ENCODE measurements at places on chromosomes 7 and 10. TPM values are rescaled to one million over a fixed set of nuclear protein-coding genes. Genes with fewer than 3 reads are reported as not detected.

The RBP4 gene
- polyA plus RNA-seq: 186 TPM

GRCh38 chr10:7397049-7398035, 13.5 kb downstream of the SFMBT2 start:
- H3K4me1 ChIP-seq: no peaks in the 10 kb centered on the region
- no peaks in the 10 kb centered on the region for H3K27me3 ChIP-seq
- no peaks in the 10 kb centered on the region for H3K36me3 ChIP-seq

The CEP55 gene
- 0.07 TPM for polyA plus RNA-seq

DNA sequence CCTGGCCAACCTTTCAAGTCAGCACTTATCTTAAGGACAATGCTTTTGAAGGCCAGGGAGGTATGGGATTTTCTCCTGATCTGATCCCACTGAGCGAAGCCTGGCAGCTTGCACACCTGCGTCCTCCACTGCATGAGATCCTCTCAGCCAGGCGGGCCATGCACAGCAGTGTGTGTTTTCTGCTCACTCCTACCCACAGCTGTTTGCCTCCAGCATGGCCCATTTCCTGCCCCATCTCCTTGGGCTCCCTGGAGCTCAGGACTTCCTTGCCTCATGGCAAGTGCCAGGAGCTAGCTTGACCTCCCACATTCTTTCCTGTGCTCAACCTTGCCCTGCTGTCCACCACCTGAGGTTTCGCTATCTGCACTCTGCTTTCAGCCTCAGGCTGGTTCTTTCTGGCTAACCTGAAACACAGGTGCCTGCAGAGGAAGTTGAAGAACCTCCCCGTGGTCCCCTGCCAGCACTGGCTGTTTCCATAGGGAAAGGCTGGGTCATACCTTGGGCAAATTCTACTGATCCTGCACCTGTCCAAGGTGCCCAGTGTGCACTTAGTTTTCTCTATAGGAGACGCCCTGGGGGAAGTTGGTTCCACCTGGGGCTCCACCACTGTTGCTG, 43.9 kb upstream of the EEPD1 start:
- no peaks in the 10 kb centered on the region for H3K27me3 ChIP-seq
- no peaks in the 10 kb centered on the region for H3K36me3 ChIP-seq
- H3K4me3 ChIP-seq: no peak overlapping the region
- H3K27ac ChIP-seq: no peak overlapping the region
- no peaks in the 10 kb centered on the region for H3K4me1 ChIP-seq

GRCh38 chr7:132239422-132239994, 336.8 kb downstream of the PLXNA4 start:
- H3K27me3 ChIP-seq: no peaks in the 10 kb centered on the region
- H3K4me3 ChIP-seq: no peak overlapping the region
- H3K27ac ChIP-seq: no peak overlapping the region
- no peaks in the 10 kb centered on the region for H3K36me3 ChIP-seq

The SHTN1 gene
- polyA plus RNA-seq: 17.3 TPM

The GSTO2 gene
- polyA plus RNA-seq: 21.9 TPM

The CLCN1 gene
- polyA plus RNA-seq: not detected

- DNase-seq: no peak
- no peaks in the 10 kb centered on the region for H3K27me3 ChIP-seq
- H3K4me3 ChIP-seq: no peak overlapping the region
These were observed 362.8 kb upstream of the MBL2 start for GRCh38 chr10:53135213-53135896.

The SYT15B gene
- 1.3 TPM for polyA plus RNA-seq

DNA sequence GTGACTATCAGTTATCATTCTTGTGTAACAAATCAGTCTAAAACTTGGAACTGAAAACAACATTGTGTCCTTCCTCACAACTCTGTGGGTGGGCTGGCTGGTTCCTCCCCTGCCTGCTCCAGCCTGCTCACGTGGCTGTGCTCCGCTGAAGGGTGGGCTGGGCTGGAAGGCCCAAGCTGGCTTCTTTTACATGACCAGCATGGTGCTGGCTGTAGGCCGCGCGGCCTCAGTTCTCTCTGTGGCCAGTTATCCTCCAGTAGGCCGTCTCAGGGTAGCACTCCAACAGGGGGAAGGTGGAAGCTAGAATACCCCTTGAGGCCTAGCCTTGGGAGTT, 11.3 kb downstream of the ADAMTS14 start:
- no peak overlapping the region for H3K27ac ChIP-seq
- H3K27me3 ChIP-seq: no peaks in the 10 kb centered on the region
- H3K4me1 ChIP-seq: no peaks in the 10 kb centered on the region
- H3K36me3 ChIP-seq: no peaks in the 10 kb centered on the region
- DNase-seq: no peak
- no peak overlapping the region for H3K4me3 ChIP-seq

The SFRP5 gene
- 180 TPM for polyA plus RNA-seq

DNA sequence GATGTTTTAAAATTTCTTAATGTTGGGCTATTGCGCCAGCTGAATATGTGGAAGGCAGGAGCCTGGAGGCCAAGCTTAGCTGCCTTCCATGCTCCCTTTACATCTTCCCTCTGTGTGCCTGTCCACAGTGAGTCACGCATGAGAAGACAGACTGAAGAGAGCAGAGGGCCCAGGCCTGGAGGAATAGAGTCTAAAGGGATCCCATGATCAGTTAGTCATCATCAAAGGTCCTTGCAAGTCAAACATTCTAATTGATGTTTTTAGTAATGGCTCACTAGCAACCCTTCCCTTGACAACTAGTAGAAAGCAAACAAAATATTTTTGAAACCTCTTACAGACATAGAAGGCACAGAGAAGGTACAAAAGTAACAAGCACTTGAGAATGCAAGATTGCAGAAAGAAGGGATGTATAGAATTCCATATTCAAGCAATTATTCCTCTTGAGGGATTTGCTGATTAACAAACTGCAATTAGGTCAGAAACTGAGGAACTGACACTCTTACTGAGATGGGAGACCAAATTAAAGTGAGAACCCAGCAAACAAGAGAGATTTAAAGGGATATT, 30.7 kb upstream of the APBB1IP start:
- no peak overlapping the region for H3K4me3 ChIP-seq
- no peak for DNase-seq

- H3K27me3 ChIP-seq: no peaks in the 10 kb centered on the region
- DNase-seq: peak; percentile 46
- H3K4me3 ChIP-seq: no peak overlapping the region
- no peaks in the 10 kb centered on the region for H3K36me3 ChIP-seq
- H3K27ac ChIP-seq: no peak overlapping the region
These were observed 60.4 kb downstream of the VIPR2 start for GRCh38 chr7:159084069-159084801.

The ZNF853 gene
- 4.3 TPM for polyA plus RNA-seq

- H3K4me1 ChIP-seq: peaks cover 6% of the 10 kb centered on the region
- H3K4me3 ChIP-seq: no peak overlapping the region
- peaks cover 54% of the 10 kb centered on the region for H3K27me3 ChIP-seq
- H3K27ac ChIP-seq: no peak overlapping the region
- H3K36me3 ChIP-seq: no peaks in the 10 kb centered on the region
- no peak for DNase-seq
These were observed 7.1 kb upstream of the PAX2 start for GRCh38 chr10:100738055-100738827.

Measured in pancreas (tissue), 10 donors.